ENCODE measurements at places on chromosomes 11 and 22. TPM values are rescaled to one million over a fixed set of nuclear protein-coding genes. Genes with fewer than 3 reads are reported as not detected.

CSNK2A3 gene
- total RNA-seq, result 2.3 TPM

MMP12 gene
- total RNA-seq, result 0.06 TPM

FAM227A gene
- total RNA-seq, result 0.46 TPM

YAP1 gene
- total RNA-seq, result 48.8 TPM

UCP2 gene
- total RNA-seq, result 85.6 TPM

B3GAT1 gene
- not detected for total RNA-seq

CCDC81 gene
- 0.18 TPM for total RNA-seq

CFAP300 gene
- total RNA-seq, result 6.9 TPM

TEX12 gene
- total RNA-seq, result not detected

ABCG4 gene
- total RNA-seq, result 0.39 TPM

NLRP10 gene
- total RNA-seq, result not detected

OR51B2 gene
- total RNA-seq, result not detected

SLC5A12 gene
- not detected for total RNA-seq

MYRF gene
- 23.1 TPM for total RNA-seq

CDC42BPG gene
- total RNA-seq, result 1.0 TPM

OLFML1 gene
- not detected for total RNA-seq

KDM4E gene
- total RNA-seq, result not detected

KREMEN1 gene
- total RNA-seq, result 2.9 TPM

CRELD2 gene
- 29.6 TPM for total RNA-seq

ACRV1 gene
- not detected for total RNA-seq

APOA4 gene
- total RNA-seq, result not detected

PRG3 gene
- total RNA-seq, result not detected

PRR5L gene
- total RNA-seq, result 10.9 TPM

GSTT4 gene
- total RNA-seq, result not detected

IGHMBP2 gene
- total RNA-seq, result 15.3 TPM

SLC29A2 gene
- 3.1 TPM for total RNA-seq

ADM2 gene
- total RNA-seq, result 0.64 TPM

SLC6A5 gene
- not detected for total RNA-seq

BATF2 gene
- 1.0 TPM for total RNA-seq

NLRP14 gene
- not detected for total RNA-seq

SUSD2 gene
- 57.1 TPM for total RNA-seq

POU2AF1 gene
- not detected for total RNA-seq

TRMT2A gene
- 14.6 TPM for total RNA-seq

OR52A1 gene
- total RNA-seq, result not detected

MS4A15 gene
- not detected for total RNA-seq

EIF1AD gene
- total RNA-seq, result 48.4 TPM

ZFTA gene
- 5.0 TPM for total RNA-seq

LARGE2 gene
- total RNA-seq, result 2.2 TPM

APOBEC3F gene
- total RNA-seq, result 2.6 TPM

HMGXB4 gene
- total RNA-seq, result 11.6 TPM
